Spleen (tissue), 13 donors: ENCODE measurements at places on chromosomes 1 and 21.
A peak's percentile ranks its signal among the peaks of the same experiment; 100 is the strongest.

GRCh38 chr21:42374864-42375499 lies 8.6 kb upstream of the TFF1 start:
- H3K36me3 ChIP-seq = no peaks in the 10 kb centered on the region
- peaks cover 29% of the 10 kb centered on the region for H3K27me3 ChIP-seq
- no peak overlapping the region for H3K4me3 ChIP-seq
- no peaks in the 10 kb centered on the region for H3K4me1 ChIP-seq
- no peak overlapping the region for H3K27ac ChIP-seq

- no peak for DNase-seq
- H3K4me1 ChIP-seq = peaks cover 42% of the 10 kb centered on the region
Measured at GRCh38 chr1:36304970-36305914, 926 bp upstream of the SH3D21 start.

GRCh38 chr21:45410865-45411809 lies 6.2 kb downstream of the COL18A1 start:
- H3K4me1 ChIP-seq = peaks cover 44% of the 10 kb centered on the region
- peak; percentile 56 for DNase-seq
- H3K27ac ChIP-seq = peak overlapping the region; percentile 28
- H3K4me3 ChIP-seq = no peak overlapping the region
- peaks cover 6% of the 10 kb centered on the region for H3K27me3 ChIP-seq

GRCh38 chr1:56584910-56585528 lies 5.7 kb upstream of the PLPP3 start:
- H3K4me1 ChIP-seq = peaks cover 9% of the 10 kb centered on the region
- no peaks in the 10 kb centered on the region for H3K36me3 ChIP-seq
- H3K27me3 ChIP-seq = no peaks in the 10 kb centered on the region
- no peak overlapping the region for H3K27ac ChIP-seq
- DNase-seq = no peak
- no peak overlapping the region for H3K4me3 ChIP-seq

GRCh38 chr1:185144233-185144632 lies 12.5 kb downstream of the TRMT1L start:
- H3K27me3 ChIP-seq = no peaks in the 10 kb centered on the region
- peaks cover 20% of the 10 kb centered on the region for H3K36me3 ChIP-seq
- H3K4me1 ChIP-seq = no peaks in the 10 kb centered on the region
- no peak overlapping the region for H3K4me3 ChIP-seq
- no peak for DNase-seq
- H3K27ac ChIP-seq = no peak overlapping the region

GRCh38 chr1:106879538-106879937 lies 176.9 kb upstream of the PRMT6 start:
- no peak overlapping the region for H3K4me3 ChIP-seq
- no peaks in the 10 kb centered on the region for H3K27me3 ChIP-seq
- H3K36me3 ChIP-seq = no peaks in the 10 kb centered on the region
- H3K4me1 ChIP-seq = no peaks in the 10 kb centered on the region

DNA sequence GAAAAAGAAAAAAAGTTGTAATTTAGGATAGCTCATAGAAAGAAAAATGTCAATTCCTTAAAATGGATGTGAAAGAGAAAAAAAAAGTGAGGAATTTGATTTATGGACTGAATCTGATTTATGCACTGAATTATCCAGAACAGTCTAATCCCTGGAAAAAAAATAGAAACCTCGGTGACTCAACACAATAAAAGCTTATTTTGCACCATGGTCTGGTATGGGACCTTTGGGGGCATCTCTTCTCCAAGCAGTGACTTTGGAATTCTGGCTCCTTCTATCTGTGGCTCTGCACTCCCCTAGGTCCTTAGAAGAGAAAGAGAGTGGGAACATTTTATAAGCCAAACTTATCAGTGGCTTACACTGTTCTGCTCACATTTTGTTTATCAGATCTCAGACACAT lies 471.7 kb upstream of the B3GALT2 start:
- no peak for DNase-seq
- no peaks in the 10 kb centered on the region for H3K4me1 ChIP-seq
- no peaks in the 10 kb centered on the region for H3K27me3 ChIP-seq

DNA sequence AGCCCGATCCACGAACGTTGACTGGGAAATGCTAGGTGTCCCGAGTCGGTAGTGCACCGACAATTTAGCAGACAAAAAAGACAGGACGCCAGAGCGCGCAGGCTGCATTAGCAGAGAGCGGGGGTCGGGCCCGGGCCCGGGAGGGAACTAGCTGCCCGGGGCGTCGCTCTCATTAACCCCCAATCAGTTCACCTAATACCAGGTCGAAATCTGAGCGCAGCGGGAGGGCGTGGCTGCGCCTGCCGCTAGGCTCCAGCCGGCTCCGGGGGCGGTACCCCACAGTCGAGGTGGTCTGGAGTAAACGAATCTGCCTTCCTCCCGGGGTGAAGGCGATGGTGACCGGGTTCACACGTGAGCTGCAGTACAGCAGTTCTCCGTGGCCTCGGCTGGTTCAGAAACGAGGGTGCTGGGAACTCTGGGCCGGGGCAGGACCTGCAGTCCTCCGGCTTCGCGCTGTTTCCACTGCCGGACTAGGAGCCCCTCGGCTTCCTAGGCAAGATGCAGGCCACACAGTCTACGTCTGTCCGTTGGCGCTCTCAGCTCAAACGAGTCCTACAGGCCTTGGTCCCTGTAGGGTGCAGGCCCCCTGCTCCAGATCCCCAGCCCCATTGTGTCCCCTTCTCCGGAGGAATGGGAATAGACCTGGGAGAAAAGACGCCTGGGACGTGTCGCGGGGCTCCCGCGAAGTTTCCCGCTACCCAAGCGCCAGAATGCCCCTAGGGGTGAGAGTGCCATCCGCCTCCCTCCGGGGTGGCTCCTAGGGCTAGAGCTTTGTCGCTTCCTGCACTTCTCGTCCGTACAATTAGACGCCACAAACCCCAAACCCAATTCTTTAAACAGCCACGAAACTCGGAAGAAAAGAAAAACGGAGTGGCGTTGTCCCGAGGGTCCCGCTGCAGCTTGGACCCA lies 2.0 kb downstream of the GFI1 start:
- H3K27me3 ChIP-seq = peaks cover 77% of the 10 kb centered on the region
- peak overlapping the region; percentile 92 for H3K27ac ChIP-seq
- DNase-seq = peak; percentile 90
- peaks cover 86% of the 10 kb centered on the region for H3K4me1 ChIP-seq

DNA sequence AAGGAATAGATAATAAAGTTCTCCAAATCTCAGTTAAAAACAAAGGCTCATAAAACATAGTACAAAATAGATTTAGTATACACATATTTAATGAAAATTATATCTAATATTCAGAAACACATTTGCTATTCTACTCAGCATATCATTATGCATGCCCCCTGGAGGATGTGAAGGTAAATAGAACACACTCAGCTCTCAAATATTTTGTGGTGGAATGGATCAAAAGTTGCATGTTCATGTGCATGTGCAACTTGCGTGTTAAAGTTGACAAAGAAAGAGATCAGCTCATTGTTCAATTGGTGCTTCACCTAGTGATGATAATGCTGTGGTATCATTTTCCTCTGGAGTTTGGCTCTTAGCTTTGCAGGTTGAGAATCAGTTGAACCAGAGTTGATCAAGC lies 4.9 kb upstream of the ZNF644 start:
- H3K27ac ChIP-seq = no peak overlapping the region
- no peak overlapping the region for H3K4me3 ChIP-seq
- H3K4me1 ChIP-seq = peaks cover 24% of the 10 kb centered on the region
- no peak for DNase-seq
- H3K36me3 ChIP-seq = no peaks in the 10 kb centered on the region
- H3K27me3 ChIP-seq = no peaks in the 10 kb centered on the region

DNA sequence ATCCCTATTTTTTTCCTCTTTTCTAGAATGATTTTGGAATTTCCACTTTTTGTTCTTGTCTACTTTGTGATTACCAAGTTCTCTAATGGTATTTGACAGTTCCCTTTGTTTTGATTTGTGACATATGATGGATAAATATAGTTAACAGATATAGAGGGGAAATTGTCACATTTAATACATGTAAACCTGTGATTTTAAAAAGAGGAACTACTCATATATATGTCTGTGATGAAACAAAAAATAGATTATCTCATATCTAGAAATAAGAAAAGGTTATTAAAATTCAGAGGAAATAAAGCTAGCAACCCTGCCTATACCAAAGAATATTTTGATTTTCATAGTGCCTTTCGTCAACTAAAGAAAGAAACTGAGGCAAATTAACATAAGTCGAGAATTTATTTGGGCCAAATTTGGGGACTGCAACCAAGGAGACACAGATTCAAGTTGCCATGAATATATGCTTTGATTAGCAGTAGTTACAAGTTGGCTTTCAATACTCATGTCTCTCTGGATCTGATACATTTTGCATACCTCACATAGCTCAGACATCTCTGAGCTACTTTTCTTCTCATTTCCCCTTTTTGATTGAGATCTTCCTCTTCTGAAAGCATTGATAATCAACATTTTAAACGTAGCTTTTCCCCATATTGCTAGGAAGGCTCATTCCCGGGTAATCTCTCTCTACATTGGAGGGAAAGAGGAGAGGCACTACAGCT lies 15.6 kb upstream of the C21orf91 start:
- no peaks in the 10 kb centered on the region for H3K27me3 ChIP-seq
- no peak for DNase-seq
- H3K27ac ChIP-seq = no peak overlapping the region
- H3K4me1 ChIP-seq = no peaks in the 10 kb centered on the region
- H3K36me3 ChIP-seq = no peaks in the 10 kb centered on the region

GRCh38 chr1:154755858-154756730 lies 114.0 kb downstream of the KCNN3 start:
- no peak overlapping the region for H3K4me3 ChIP-seq
- H3K4me1 ChIP-seq = peaks cover 9% of the 10 kb centered on the region
- H3K27me3 ChIP-seq = peaks cover 10% of the 10 kb centered on the region
- H3K27ac ChIP-seq = no peak overlapping the region
- no peak for DNase-seq
- no peaks in the 10 kb centered on the region for H3K36me3 ChIP-seq

GRCh38 chr1:150092180-150092791 lies 24.7 kb downstream of the VPS45 start:
- no peaks in the 10 kb centered on the region for H3K27me3 ChIP-seq
- no peak for DNase-seq
- H3K36me3 ChIP-seq = peaks cover 8% of the 10 kb centered on the region
- no peak overlapping the region for H3K27ac ChIP-seq
- H3K4me1 ChIP-seq = peaks cover 20% of the 10 kb centered on the region

- no peaks in the 10 kb centered on the region for H3K36me3 ChIP-seq
- no peaks in the 10 kb centered on the region for H3K4me1 ChIP-seq
- H3K27ac ChIP-seq = no peak overlapping the region
- DNase-seq = no peak
- no peak overlapping the region for H3K4me3 ChIP-seq
- H3K27me3 ChIP-seq = no peaks in the 10 kb centered on the region
Measured at GRCh38 chr1:165138960-165139359, 217.6 kb downstream of the LMX1A start.

DNA sequence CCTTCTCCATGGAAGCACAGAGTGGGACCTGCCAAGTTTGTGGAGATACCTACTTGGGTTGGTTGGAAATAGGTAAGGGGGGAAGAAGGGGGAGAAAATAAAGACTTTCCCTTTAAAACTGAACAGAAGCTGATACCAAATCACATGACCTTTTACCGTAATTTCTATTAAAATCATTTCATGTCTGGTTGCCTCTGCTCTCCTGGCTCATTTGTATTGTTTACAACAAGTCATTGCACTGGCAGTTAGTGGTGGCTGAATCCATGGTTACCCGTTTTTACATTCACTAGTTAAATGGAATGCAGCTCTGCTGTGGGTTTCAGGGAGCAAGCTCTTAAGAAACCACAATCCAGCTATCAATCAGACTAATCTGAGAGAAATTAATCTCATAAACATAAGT lies 353.7 kb upstream of the ESRRG start:
- H3K27me3 ChIP-seq = no peaks in the 10 kb centered on the region
- peak overlapping the region; percentile 45 for H3K27ac ChIP-seq
- no peak overlapping the region for H3K4me3 ChIP-seq
- no peaks in the 10 kb centered on the region for H3K36me3 ChIP-seq
- H3K4me1 ChIP-seq = no peaks in the 10 kb centered on the region

DNA sequence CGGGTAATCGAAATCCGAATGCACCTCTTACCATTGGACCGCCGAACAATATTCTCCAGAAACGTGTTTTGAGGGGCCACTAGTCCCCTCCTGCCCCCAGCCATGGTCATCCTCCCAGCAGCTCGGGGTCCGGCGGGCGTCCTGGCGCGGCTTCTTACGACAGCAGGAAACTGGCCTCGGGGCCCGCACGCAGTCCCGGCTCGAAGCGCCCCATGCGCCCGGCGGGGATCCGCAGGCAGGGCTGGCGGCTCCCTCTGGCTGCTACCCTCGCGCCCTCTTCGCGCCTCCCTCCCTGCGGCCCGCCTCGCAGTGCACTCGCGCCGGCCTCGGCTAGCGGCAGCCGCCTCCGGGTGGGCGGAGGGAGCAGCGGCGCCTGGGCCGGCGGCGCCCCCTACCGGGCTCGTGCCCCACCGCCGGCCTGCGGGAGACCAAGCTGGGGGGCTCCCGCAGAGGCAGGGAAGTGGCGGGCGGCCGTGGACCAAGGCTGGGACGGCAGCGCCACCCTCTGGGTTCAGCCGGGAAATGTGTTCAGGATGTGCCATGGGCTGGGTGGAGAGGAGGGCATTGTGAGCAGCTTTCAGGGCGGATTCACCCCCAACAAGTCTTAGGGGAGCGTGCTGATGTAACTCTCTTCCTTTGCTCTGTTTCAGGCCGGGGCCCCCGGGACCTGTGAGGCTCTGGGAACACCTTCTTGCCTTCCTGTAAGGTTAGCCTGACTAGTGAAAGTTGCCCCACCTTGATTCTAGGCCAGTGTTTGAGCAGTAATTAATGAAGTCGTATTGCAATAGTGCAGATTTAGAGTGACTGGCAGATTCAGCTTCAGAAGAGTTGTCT lies at the start of gene KCNH1:
Gene KCNH1, minus strand, starts transcription at position 313 of the 834 bp plus-strand sequence. Its CDS starts 203 bp downstream, at position 110.
- no peaks in the 10 kb centered on the region for H3K36me3 ChIP-seq
- DNase-seq = peak; percentile 90
- peaks cover 19% of the 10 kb centered on the region for H3K4me1 ChIP-seq
- H3K27ac ChIP-seq = no peak within 1 kb of the TSS
- peaks cover 53% of the 10 kb centered on the region for H3K27me3 ChIP-seq

DNA sequence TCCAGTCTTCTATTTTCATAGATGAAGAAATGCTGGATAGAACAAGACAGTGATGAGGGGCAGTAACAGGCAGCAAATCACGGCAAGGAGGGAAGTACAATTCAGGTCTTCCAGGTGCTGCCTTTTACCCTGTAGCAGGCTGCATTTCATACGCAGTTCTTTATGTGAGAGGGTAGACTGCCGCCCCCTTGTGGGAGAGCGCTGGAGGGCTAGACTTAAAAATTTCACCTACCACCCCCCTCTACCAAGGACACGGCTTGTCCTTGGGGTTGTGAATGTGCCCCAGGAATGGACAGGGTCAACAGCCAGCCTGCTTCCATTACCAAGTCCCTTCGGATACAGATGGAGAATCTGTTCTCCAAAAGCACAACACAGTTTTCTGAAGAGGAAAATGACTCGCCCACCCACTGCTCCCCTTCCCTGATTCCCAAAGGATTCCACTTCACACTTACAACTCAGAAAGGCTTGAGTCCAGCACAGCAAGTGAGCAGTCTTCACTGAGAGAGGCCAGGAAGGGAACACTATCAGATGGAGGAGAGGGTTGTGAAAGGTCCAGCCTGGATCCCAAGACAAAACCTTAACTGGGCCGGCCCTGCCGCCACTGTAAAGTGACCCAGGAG lies 7.4 kb downstream of the WDR77 start:
- H3K4me3 ChIP-seq = no peak overlapping the region
- H3K4me1 ChIP-seq = peaks cover 20% of the 10 kb centered on the region
- H3K36me3 ChIP-seq = no peaks in the 10 kb centered on the region
- H3K27me3 ChIP-seq = no peaks in the 10 kb centered on the region
- peak overlapping the region; percentile 6 for H3K27ac ChIP-seq
- peak; percentile 79 for DNase-seq

GRCh38 chr1:59243550-59243949 lies 53.3 kb upstream of the FGGY start:
- no peak overlapping the region for H3K27ac ChIP-seq
- H3K4me3 ChIP-seq = no peak overlapping the region
- no peak for DNase-seq
- no peaks in the 10 kb centered on the region for H3K36me3 ChIP-seq
